ENCODE measurements at places on chromosomes 6 and 20.

- no peak for DNase-seq
Measured at GRCh38 chr6:32047855-32048766, 9.9 kb downstream of the CYP21A2 start.

DNA sequence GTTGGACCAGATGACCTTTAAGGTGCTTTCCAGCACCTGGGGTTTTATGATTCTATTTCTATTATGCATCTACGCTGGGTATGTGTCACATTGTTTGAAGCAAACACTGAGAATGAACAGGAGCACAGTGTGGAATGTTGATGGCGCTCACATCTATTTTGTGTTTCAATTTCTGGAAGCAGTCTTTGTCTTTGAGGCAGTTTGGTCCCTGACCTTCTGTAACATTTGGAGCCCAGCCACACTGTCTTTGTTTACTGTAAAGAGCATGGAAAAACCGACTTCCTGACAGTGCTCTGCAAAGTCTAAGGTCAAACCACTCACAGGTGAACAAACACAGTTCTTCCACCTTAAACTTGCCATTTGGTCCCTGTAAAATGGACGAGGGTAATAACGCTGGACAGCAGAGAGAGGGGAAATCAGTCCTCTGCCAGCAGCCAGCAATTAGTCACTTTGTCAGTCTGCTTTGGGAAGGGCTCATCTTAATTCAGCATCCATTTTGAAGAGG is 155.5 kb downstream of the PRL start:
- no peak for DNase-seq

DNA sequence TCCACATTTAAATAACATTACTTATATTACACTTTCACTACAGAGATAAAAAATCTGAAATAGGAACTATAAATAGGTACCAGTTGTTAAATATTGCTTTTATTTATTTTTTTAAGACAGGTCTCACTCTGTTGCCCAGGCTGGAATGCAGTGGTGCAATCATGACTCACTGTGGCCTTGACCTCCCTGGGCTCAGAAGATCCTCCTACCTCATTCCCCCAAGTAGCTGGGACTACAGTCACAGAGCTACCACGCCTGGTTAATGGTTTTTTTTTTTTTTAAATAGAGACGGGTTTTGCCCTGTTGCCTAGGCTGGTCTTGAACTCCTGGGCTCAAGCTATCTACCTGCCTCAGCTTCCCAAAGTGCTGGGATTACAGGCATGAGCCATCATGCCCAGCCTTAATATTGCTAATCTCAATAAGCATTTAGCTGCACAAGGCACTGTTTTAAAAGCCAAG is 17.3 kb downstream of the EEF1E1 start:
- peak; percentile 74 for DNase-seq

GRCh38 chr20:58084966-58085365 is 143.5 kb downstream of the ANKRD60 start:
- no peak for DNase-seq

DNA sequence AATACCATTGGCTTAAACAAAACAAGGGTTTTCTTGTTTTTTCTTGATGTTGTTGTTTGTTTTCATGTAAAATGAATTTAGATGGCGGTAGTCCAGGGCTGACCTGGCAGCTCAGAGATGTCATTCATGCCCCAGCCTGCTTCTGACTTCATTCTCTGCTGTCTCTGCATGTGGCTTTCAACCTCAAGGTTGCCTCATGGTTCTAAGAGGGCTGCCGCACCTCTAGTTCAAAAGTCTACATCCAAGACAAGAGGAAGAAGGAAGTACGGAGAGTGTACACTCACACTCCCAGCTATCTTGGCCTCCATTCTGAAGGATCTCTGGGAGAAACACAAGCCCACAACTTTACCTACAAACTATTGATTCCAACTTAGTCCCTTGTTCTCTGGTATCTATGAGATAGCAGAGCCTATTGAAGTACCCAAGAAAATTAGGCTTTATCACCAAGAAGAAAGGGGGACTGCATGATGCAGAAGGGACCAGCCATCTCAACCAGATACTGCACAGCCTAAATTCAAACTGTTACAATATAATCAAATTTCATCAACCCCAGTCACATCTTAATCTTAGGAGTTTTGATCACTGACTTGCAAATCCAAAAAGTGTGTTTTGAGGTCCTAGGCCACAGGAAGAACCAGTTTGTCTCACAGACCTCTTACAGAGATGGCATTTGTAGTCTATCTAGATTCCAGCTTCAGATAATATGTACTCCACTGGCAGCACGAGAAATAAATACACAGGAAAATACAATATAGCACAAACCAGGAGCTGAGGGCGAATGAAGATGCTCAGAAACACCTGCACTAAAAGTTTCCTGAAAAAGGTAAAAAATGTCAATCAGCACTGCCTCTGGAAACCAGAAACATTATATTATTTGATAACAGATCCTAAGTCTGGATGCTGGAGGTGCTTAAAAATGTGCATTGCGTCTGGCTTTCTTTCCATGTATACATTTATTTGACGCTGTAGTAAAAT is 866 bp upstream of the BTN3A3 start:
- DNase-seq = no peak

DNA sequence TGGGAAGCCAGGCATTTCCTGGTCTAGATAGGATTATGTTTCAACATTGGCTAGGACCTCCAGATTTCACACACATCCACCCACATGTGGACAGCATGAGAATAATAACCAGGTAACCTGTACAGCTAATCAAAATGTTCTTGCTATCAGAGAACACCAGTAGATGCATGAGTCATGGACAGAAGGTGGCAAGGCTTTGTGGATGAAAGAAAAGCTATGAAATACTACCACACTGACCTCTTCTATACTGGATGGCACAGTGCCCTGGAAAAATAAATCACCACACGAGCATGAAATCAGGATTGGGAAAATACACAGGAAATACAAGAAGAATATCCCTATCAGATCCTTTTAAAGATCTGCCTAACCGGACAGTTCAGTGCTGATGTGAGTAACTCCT is 113.0 kb downstream of the GMDS start:
- no peak for DNase-seq

DNA sequence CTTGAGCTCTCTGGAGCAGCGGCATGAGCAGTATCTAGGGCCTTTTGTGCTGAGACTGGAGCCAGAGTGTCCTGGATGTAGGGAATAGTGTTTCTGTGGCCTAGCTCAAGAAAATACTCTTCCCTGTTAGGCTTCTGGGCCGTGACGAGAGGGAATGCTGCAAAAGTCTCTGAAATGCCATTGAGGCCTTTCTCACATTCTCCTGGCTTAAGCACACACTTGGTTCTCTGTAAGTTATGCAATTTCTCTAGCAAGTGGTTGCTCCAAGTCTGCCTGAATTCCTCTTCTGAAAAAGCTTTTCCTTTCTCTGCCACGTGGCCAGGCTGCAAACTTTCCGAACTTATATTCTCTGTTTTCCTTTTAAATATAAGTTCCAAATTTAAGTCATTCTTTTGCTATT is 744.4 kb downstream of the GRIK2 start:
- no peak for DNase-seq

DNA sequence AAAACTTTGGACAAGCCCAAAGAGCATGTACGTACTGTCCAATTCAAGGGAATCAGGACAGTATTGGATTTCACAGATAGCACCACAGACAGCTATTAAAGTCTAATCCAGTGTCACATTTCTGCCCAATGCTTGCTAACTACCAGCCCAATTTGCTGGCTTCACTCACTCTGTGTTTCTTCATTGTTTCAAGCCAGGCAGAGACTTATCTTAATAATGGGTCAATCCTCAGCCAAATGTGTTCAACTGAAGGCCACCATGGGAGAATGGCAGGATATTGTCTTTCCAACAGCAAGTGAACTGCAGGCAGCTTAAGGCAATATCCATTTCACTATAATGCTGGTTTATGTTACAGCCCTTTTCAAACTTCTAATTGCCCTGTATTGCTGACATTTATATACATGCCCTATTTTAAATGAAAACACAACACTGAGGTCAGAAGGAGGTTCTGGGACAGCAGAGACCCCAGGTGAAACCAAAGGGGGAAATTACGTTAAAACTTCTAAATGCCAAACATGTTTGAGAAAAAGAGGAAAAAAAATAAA is 142.1 kb upstream of the RSPO3 start:
- no peak for DNase-seq

GRCh38 chr6:107658920-107659865 is 164.9 kb downstream of the SCML4 start:
- no peak for DNase-seq

- DNase-seq = no peak
Measured at GRCh38 chr20:52922436-52922835, 49.7 kb upstream of the TSHZ2 start.

- DNase-seq = peak; percentile 46
Measured at GRCh38 chr20:17796091-17796563, 96.4 kb downstream of the BANF2 start.

- no peak for DNase-seq
Measured at GRCh38 chr6:27286141-27286540, 25.9 kb downstream of the POM121L2 start.

DNA sequence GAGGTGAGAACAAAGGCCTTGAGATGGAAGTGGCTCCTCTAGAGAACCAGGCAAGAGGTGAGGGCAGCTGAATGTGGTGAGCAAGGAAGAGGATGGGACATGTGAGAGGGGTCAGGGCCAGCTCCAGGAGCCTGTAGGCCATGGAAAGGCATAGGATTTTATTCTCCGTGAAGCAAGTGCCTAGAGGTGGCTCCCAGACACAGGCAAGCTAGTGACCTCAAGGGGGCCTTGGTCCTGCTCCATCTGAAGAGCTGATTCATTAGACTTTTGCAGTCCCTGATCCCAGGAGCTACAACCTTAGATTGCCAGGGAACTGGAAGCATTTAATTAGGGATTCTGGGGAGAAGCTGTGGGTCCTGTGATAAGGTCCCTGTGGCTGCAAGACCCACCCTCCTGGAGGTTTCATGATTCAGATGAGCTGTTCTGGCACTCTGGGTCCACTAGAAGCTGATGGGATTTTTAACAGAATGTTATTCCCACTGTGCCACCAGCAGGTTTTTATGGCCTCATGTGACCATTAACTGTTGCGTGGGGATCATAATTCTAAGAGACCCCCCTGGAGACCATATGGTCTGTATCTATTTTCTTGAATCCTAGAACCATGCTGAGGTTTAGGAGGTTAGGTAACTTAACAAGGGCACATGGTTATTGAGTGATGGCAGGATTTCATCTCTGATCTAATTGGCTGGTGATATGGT is 90.5 kb downstream of the ELOVL5 start:
- DNase-seq = no peak

- no peak for DNase-seq
Measured at GRCh38 chr6:12608016-12608860, 108.3 kb upstream of the PHACTR1 start.

DNA sequence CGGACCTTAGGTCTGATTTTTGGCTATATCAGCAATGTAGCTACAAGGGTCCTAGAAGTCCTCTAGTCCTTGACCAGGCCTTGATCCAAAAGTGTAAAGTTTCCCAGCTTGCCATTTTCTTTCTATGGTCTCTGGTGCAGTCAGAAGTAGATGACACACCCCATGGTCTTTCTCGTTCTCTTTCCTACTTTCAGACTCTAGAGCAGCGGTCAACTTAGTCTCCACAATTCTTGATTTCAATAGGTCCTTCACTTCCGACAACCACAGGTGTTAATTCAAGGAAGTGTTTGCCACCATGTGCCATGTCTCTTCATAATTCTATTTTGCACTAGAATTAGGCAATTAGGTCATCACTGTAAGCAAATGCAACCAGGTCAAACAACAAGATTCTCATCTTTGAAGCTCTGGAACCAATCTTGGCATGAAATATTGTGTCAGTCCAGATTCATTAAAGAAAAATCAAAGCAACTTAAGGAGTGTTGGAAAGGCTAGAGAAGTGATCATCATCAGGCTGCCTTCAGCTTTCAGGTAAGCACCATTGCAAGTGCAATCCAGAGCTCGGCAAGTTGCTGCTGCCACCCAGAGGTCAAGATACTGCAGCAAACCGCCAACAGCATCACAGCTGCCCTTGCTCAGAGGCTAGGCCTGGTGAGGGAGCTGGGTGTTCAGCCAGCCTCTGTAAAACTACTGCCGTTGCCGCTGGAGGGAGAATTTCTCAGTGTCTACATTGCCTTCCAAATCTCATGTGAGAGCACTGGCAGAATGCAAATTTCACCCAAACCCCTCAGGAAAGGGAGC is 5.6 kb upstream of the SYNE1 start:
- peak; percentile 23 for DNase-seq

DNA sequence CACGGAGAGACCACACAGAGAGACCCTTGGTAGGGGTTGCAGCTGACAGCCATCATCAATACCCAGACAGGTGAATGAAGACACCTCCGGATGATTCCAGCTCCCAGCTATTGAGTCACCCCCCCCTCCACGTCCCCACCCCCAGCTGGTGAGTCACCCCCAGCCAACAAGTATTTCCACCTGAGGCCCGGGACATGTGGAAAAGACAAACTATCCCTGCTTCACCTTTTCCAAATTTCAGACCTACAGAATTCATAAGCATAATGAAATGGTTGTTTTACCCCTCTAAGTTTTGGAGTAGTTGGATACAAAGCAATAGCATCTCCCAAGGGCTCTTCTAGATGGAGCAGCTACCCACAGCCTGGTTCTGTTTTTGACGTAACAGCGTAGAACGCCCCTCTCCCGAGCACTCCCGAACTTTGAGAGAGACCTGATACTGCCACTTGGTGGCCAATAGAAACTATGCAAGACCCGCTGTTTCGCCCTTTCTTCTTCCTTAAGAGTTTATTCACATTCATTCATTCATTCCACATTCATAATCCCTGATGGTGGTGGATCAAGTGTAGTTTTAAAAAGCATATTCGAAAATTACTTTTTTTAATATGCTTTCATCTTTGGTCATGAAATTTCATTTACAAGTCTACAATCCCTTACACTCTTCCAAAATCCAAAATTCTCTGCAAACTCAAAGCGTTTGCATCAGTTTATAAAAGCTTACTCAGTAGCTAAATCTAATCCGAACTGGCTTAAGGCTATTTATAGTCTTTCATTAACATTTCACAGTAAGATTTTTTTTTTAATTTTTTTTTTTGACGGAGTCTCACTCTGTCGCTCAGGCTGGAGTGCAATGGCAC is 15.1 kb upstream of the PPP1R16B start:
- no peak for DNase-seq

- DNase-seq = no peak
Measured at GRCh38 chr6:154848580-154848979, 115.4 kb downstream of the SCAF8 start.

DNA sequence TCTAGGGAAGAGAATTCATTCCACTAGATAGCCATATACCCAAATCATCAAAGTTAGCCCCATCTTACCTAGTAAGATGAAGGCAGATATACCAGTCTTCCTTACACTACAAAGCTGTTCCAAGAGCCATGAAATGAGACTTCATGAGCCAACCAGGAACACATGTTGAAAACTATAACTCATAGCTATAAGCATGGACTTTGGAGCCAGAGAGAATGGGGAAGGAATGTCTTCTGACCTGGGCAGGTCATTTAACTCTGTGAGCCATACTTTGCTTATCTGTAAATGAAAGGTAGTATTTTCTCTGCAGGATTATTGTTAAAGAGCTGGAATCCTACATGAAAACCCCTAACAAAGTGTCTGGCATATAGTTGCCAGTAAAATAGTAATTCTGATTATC is 27.3 kb downstream of the ADGRF5 start:
- DNase-seq = no peak

GRCh38 chr6:125940247-125941041 is 16.1 kb upstream of the HINT3 start:
- no peak for DNase-seq

Measured in GM04504 (cell line).